ENCODE measurements at places on chromosomes 11 and 22.
A peak's percentile ranks its signal among the peaks of the same experiment; 100 is the strongest.

- peak; percentile 33 for DNase-seq
Observed at GRCh38 chr11:45815747-45816146, 10.8 kb downstream of the SLC35C1 start.

DNA sequence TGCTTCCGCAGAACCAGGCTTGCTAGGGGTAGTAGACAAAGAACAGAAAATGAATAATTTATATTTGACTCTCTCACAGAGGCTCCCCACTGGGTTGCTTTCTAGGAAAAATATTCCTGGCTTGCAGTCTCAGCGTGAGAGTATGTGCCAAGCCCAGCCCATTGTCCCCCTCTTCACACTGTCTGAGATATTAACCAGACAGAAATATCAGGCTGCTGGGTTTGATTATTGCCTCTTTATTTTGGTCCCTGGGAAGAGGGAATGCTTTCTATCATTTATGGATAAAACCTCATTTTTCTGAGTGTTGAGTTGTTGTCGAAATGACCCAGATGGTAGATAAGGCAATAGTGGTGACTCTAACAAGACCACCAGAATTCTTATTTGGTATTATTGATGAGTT is 367.9 kb downstream of the METTL15 start:
- no peak for DNase-seq

DNA sequence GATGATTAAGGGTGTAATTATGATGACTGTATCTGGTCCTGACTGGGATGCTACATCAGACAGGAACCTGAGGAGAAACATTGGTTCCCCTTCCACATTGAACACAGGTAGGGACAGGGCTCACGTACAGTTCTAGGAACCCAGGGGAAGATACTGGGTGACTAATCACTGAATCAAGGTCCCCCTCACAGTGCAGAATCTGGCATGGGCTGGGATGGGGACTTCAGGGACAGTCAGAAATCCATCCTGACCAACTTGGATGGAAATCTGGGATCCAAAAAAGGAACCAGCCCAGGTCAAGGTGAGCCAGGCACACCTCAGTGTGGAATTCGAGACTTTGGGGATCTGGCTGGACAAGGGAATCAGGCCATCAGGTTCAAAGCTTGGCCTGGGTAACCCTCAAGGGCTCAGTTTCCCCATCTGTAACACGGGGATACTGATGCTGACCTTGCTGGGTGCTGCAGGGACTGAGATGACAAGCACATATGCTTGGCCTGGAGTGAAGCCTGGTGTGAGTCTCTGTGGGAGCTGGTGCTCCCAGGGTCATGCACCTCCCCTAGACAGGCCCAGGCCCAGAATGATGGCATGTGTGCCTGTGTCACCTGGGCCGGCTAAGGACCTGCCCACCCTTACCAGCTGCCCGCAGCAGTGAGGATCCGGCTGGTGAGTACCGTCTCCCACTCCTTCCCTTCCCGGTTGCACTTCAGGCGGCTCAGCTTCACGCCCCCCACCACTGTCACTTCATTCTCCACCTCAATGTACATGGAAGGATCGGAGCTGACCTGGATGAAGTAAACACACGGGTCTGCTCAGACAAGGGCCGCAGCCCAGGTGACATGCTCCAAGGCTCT is 67.4 kb upstream of the CLTCL1 start:
- no peak for DNase-seq

DNA sequence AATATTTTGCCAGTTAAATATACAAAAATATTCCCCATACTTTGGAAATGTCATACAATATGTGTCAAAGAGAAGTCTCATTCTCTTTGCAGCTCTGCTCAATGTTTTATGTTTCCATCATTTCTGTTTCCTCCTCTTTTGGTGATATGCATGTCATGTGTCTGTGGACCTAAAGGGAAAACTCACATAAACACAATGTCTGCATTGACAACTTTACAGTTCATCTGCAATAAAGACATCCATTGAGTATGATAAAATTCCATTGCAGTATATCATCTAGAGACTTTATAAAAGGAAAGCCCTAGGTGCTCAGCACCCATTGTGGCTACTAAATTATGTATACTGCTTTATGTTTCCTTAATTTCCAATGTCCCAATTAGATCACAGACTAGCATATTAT is 461.3 kb upstream of the FAT3 start:
- DNase-seq: no peak

DNA sequence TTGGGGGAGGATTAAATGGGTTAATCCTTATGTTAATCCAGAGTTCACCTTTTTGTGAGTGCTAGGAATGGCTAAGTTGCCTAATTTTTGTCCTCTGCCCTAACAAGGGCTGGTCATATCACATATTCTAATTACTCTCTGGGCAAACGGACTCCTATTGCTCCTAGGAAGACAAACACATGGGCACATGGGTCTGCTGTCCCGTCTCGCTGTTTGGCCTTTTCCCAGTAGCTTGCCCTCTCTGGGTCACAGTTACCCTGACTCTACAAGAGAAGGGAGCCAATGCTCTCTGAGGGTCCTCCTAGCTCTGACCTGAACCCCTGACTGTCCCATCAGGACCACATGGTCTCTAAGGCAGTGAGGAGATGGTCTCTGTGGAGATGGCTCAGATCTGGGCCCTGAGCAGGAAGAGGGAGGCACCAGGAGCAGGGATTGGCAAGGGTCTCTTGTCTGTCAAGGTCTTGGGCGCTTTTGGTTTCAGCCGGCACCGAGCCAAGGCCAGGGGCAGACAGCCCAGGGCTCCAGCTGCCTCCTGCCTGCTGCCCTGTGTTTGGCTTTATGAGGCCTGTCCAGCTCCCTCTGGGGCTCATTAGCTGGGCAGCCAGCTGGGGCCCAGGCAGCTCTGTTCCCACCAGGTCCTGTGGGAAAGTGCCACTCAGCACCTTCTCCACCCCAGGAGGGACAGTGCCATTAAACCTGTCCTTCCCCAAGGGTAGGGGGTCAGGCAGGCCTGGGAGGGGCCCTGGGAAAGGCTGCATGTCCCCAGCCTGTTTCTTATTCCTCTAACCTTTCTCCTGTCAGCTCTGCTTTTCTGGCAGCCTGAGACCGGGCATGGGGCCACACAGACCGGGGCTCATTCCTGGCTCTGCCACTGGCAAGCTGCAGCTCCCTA is 559.9 kb downstream of the MN1 start:
- DNase-seq: peak; percentile 22

GRCh38 chr22:36616682-36617081 is 86.9 kb downstream of the CACNG2 start:
- no peak for DNase-seq

DNA sequence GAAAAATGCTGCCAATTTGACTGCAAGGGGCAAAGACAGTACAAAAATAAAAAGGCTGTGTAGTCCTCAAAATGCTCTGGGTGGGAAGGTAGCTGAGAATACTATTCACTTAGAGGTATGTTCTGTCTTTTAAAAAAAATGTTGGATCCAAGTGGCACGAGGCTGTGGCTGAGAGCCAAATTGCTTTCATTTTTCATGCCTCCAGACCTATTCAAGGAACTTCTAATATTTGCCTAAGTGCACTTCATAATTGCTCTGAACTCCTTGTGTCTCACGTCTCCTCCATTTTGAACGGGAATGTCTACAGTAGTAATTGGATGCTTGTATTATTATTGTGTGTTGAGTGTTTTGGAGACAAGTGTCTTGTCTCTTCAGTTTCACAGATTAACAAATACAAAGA is 19.1 kb upstream of the SLC22A25 start:
- no peak for DNase-seq

DNA sequence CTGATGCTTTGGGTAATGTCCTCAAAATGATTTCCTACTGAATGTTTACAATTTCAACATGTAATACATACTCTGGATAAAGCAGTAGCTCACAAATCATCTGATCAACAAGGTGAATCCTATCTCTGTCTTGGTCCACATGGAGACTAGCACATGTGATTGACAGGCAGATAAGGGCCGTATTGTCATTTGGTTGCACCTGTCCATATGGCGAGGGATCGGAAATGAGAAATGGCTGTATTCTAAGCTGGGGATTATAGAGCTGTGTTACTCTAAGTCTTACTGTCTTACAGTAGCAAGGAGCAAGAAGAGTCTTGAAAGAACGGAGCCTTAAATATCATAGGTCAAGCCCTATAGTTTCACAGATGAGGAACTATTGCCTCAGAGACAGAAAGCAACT is 55.7 kb downstream of the APIP start:
- DNase-seq: no peak

- DNase-seq: no peak
Observed at GRCh38 chr11:68727783-68728182, 23.5 kb downstream of the TESMIN start.

- no peak for DNase-seq
Observed at GRCh38 chr11:94469416-94469815, 24.2 kb downstream of the MRE11 start.

DNA sequence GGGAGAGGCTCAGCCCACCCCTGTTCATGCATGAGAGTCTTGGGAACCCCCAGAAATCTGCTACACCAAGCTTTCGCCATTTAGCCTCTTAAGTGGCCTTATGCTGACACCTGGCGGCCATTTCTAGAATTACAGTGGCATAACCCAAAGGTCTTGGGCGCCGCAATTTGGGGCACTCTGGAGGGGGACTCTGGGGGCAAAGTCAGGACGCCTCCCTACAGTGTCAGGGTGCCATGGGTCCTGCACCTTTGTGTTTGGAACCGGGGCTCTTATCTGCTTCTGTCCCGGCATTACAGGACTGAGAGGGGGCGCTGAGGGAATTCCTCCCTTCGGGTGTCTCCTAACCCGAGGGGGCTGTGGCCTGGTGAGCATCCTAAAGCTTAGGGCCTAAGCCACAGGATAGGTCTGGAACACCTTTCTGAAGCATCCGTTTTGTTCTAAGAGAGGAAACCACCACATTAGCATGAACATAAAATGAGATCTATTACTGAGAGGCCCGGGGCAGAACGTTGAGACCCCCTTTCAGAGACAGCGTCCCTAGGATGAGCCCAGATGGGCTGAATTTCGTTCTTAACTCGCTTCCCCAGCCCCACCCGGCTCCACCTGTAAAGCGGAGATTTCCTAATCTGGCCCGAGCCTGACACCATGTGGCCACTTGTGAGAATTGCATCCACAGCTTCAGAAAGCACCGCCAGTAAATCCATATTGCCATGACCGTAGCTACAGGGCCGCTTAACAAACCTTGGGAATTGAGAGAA is 9.3 kb downstream of the INS start:
- DNase-seq: peak; percentile 88

- peak; percentile 20 for DNase-seq
Observed at GRCh38 chr11:124113890-124114289, 1.4 kb upstream of the VWA5A start.
